Activated T-cell treated with anti-CD3 and anti-CD28 coated beads for 4 hours (primary cell): ENCODE measurements at places on chromosomes 1 and 21.
A peak's percentile ranks its signal among the peaks of the same experiment; 100 is the strongest.

DNA sequence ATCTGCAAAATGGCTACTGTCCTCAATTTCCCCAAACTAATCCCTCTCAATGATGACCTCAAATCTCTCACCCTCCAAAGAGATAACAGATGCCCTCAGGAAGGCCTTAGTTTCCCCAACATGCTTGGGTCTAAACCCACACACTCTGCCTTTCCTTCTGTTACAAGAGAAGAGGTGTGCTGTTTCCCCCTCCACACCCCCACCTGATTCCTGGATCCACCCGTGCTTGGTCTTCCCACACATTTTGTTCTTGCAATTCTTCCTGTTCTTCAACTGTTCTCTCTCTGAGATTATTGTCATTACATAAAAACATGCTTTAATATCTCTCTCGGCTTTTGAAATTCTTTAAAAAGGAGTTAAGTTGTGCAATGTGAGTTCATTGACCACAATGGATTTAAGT, 5.7 kb upstream of the CBR3 start:
- DNase-seq: no peak

- DNase-seq: no peak
Measured at GRCh38 chr21:35692311-35692710, 368.0 kb downstream of the SETD4 start.

DNA sequence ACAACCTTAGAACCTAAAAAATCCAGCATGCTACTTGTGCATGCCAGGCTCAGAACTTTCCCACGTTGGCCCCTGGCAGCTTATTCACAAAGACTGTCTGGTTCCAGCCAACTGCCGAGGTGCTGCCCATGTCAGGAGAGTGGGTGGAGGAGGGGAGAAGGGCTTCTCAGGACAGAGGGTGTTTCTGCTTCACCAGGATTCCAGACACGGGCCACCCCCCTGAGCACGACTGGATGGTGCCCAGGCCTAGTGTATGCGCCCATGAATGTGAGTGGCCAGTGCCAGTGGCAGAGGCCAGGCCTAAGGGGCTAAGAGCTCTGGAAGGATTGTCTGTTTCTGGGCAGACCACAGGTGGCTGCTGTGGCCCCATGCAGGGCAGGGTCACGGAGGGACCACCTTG, 148.2 kb upstream of the COL6A1 start:
- no peak for DNase-seq

GRCh38 chr1:5968161-5968736, 24.0 kb downstream of the NPHP4 start:
- no peak for DNase-seq

- DNase-seq: peak; percentile 7
Measured at GRCh38 chr21:17513214-17514123, 626 bp downstream of the CXADR start.

DNA sequence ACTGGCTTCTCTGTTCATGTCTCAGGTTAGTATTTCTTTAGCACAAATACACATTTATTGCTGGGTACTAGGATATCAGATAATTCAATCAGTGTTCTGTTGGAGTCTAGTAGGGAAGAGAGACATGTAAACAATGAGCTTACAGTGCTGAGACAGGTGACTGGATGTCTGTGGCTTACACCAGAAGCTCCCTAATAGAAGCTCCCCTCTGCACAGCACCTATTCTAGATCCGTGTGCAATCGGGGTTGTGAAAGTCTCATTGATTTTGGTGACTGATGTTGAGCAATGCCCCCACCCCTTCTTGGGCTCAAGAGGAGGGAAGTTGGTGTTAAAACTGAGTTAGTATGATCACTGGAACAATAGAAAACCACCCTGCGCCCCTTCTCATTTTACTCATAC, 279.2 kb downstream of the RPS6KC1 start:
- DNase-seq: no peak

- DNase-seq: no peak
Measured at GRCh38 chr1:166166329-166166697, 488 bp downstream of the FAM78B start.

- DNase-seq: no peak
Measured at GRCh38 chr21:41466024-41466820, 40.2 kb downstream of the MX1 start.

GRCh38 chr1:220221269-220221668, 51.0 kb downstream of the RAB3GAP2 start:
- no peak for DNase-seq

DNA sequence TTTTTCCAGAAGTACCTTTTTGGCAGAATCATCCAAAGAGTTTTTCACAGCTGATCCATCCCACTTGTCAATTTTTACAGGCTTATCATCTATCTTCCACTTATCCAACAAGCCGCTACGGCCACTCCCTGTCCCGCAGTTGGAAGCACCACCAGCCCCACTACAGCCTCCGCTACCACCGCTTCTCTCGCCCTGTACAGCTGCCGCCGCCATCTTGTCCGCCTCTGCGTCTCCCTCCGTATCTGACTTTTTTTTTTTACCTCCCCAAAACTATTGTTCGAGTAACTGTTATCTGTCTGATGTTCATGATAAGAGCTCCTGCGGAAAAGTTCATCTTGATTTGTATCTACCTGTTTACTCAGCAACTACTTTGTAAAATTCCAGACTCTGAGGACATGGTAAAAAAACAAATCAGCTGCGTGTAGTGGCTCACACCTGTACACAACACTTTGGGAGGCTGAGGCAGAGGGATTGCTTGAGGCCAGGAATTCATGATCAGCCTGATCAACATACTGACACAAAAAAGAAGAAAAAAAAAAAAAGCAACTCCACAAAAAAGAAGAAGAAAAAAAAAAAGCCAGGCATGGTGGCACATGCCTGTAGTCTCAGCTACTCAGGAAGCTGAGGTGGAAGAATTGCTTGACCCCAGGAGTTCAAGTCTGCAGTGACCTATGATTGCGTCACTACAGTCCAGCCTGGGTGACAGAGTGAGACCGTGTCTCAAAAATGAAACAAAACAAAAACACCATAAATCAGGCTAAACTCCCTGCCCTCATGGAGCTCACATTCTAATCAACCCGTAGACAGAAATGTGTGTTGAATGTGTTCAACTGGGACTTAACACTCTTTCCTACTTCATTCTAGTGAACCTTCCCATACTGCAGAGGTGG, 8.0 kb upstream of the EYA3 start:
- DNase-seq: no peak

GRCh38 chr1:25467616-25468015, 36.9 kb downstream of the MACO1 start:
- DNase-seq: no peak

- no peak for DNase-seq
Measured at GRCh38 chr1:172185996-172186395, 234.5 kb upstream of the C1orf105 start.

DNA sequence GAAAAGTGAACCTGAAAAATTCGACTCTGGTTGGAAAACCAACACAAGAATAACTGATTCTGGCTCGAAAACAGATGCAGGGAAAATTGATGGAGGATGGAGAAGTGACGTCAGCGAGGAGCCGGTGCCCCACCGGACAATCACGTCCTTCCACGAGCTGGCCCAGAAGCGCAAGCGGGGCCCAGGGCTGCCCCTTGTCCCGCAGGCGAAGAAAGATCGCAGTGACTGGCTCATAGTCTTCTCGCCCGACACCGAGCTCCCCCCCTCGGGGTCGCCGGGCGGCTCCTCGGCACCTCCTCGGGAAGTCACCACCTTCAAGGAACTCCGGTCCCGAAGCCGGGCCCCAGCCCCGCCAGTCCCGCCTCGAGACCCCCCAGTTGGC, 1.9 kb downstream of the RUSC1 start:
- no peak for DNase-seq

- DNase-seq: no peak
Measured at GRCh38 chr21:37195059-37195458, 72.1 kb downstream of the VPS26C start.
